ENCODE measurements at places on chromosomes 16 and 17. TPM values are rescaled to one million over a fixed set of nuclear protein-coding genes. Genes with fewer than 3 reads are reported as not detected.
A peak's percentile ranks its signal among the peaks of the same experiment; 100 is the strongest.

GRCh38 chr17:17507465-17508011 is 11.3 kb upstream of the RASD1 start:
- no peaks in the 10 kb centered on the region for H3K27me3 ChIP-seq
- H3K4me1 ChIP-seq, result peaks cover 6% of the 10 kb centered on the region
- no peaks in the 10 kb centered on the region for H3K36me3 ChIP-seq
- no peak for DNase-seq
- H3K27ac ChIP-seq, result no peak overlapping the region
- no peak overlapping the region for H3K4me3 ChIP-seq

DNA sequence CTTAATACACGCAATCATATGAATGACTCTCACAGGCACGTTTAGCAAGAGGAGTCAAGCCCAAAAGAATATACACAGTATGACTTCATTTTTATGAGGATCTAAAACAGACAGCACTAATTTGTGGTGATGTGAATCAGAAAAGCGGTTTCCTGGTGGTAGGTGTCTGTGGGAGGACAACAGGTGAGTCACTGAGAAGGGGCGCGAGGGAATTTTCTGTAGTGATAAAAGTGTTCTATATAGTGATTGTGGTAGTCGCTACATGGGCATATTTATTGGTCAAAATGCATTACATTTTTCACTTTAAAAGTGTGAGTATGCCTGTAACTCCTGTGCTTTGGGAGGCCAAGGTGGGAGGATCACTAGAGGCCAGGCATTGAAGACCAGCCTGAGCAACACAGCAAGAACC is 7.6 kb upstream of the TNRC6A start:
- DNase-seq, result no peak
- no peak overlapping the region for H3K27ac ChIP-seq
- no peak overlapping the region for H3K4me3 ChIP-seq
- H3K27me3 ChIP-seq, result no peaks in the 10 kb centered on the region
- H3K36me3 ChIP-seq, result no peaks in the 10 kb centered on the region

DNA sequence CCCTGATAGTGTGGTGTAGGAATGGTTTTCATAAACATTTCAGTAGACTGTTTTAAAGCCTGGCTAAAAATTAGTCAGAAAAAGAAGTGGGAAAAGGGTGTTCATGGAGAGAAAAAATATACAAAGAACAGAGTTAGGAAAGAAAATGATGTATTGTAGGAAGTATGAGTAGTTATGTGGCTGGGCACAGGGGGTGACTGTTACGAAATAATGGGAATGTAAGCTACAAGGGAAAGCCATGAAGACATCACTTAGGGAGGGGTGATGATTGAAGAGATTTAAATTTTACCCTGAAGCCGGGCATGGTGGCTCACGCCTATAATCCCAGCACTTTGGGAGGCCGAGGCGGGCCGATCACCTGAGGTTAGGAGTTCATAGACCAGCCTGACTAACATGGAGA is 55.3 kb downstream of the NUP88 start:
- no peak overlapping the region for H3K4me3 ChIP-seq
- no peak for DNase-seq
- peaks cover 31% of the 10 kb centered on the region for H3K36me3 ChIP-seq
- no peaks in the 10 kb centered on the region for H3K4me1 ChIP-seq

- no peak for DNase-seq
- no peaks in the 10 kb centered on the region for H3K36me3 ChIP-seq
- no peak overlapping the region for H3K27ac ChIP-seq
- peaks cover 97% of the 10 kb centered on the region for H3K27me3 ChIP-seq
Measured at GRCh38 chr17:36939802-36940312, 2.6 kb downstream of the LHX1 start.

GRCh38 chr16:89923640-89924296 is 626 bp downstream of the TUBB3 start:
- peak; percentile 61 for DNase-seq
- H3K4me3 ChIP-seq, result peak overlapping the region; percentile 83
- H3K4me1 ChIP-seq, result peaks cover 12% of the 10 kb centered on the region
- peak overlapping the region; percentile 78 for H3K27ac ChIP-seq

- H3K4me1 ChIP-seq, result no peaks in the 10 kb centered on the region
- H3K27me3 ChIP-seq, result peaks cover 5% of the 10 kb centered on the region
- no peak overlapping the region for H3K27ac ChIP-seq
- no peak for DNase-seq
- no peak overlapping the region for H3K4me3 ChIP-seq
Measured at GRCh38 chr17:10048629-10049350, 143.7 kb upstream of the RCVRN start.

DNA sequence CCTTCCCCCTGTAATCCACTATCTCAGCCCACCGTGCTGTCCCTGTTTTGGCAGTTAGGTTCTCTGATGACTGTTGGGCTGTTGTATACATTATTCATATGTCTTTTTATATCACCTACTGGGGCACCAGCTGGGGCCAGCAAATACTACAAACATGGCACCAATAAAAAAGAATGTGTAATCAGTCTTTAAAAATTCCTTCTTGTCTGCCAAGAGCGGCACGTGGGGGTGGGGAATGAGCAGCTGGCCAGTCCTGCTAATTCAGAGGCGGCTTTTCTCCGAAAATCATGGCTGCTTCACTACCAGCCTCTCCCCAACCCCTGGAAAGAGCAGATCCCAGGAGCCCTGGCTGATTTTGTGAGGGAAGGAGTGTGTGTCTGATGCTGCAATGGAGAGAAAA is 77.7 kb upstream of the EEF2KMT start:
- H3K36me3 ChIP-seq, result no peaks in the 10 kb centered on the region
- no peaks in the 10 kb centered on the region for H3K4me1 ChIP-seq
- DNase-seq, result no peak
- H3K27ac ChIP-seq, result no peak overlapping the region
- H3K27me3 ChIP-seq, result no peaks in the 10 kb centered on the region
- no peak overlapping the region for H3K4me3 ChIP-seq

- H3K36me3 ChIP-seq, result no peaks in the 10 kb centered on the region
- no peaks in the 10 kb centered on the region for H3K4me1 ChIP-seq
- no peak within 1 kb of the TSS for H3K27ac ChIP-seq
- H3K4me3 ChIP-seq, result peak within 1 kb of the TSS; percentile 31
- peak; percentile 66 for DNase-seq
- peaks cover 25% of the 10 kb centered on the region for H3K27me3 ChIP-seq
Measured at GRCh38 chr16:56632156-56632847, at the start of gene MT1M. Gene MT1M, plus strand, starts transcription at chr16:56632659. Its CDS starts 73 bp downstream, at chr16:56632732.

- H3K4me3 ChIP-seq, result no peak overlapping the region
- H3K4me1 ChIP-seq, result no peaks in the 10 kb centered on the region
- H3K27ac ChIP-seq, result no peak overlapping the region
- no peak for DNase-seq
- no peaks in the 10 kb centered on the region for H3K36me3 ChIP-seq
- H3K27me3 ChIP-seq, result peaks cover 83% of the 10 kb centered on the region
Measured at GRCh38 chr17:49090878-49091594, 41.5 kb upstream of the B4GALNT2 start.

- peak; percentile 90 for DNase-seq
- peak overlapping the region; percentile 80 for H3K4me3 ChIP-seq
- peaks cover 19% of the 10 kb centered on the region for H3K36me3 ChIP-seq
- H3K27ac ChIP-seq, result peak overlapping the region; percentile 13
Measured at GRCh38 chr17:81712468-81713003, 452 bp downstream of the SLC25A10 start.

DNA sequence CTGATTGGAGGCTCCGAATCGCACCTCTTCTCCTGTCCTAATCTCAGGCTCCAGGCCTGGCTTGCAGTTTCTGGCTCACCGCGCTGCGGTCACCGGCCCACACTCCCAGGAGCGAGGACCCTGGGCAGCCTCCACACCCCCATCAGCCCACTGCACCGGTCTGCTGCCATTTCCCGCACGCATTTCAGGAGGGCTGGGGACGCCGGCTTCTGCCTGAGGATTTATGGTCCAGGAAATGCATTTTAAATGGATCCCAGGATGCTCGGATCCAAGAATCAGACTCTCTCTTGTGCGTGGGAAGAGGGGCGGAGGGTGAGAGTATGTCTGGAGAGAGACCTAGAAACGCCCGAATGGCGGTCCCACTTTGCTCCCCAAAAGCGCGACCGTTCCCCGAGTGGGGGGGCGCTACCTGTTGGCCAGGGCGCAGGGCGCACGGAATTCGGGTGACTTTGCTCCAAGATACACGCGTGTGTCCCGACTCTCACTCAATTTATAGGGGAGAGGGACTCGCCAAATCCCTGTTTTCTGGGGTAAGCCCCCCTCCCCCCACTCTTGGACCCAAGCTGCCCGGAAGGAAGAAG is 817 bp upstream of the JPH3 start:
- H3K27ac ChIP-seq, result no peak overlapping the region
- H3K4me1 ChIP-seq, result peaks cover 25% of the 10 kb centered on the region
- no peaks in the 10 kb centered on the region for H3K36me3 ChIP-seq

- no peak overlapping the region for H3K27ac ChIP-seq
- H3K4me1 ChIP-seq, result peaks cover 6% of the 10 kb centered on the region
- H3K36me3 ChIP-seq, result no peaks in the 10 kb centered on the region
- H3K27me3 ChIP-seq, result no peaks in the 10 kb centered on the region
- H3K4me3 ChIP-seq, result no peak overlapping the region
Measured at GRCh38 chr16:89706518-89707260, 5.2 kb upstream of the SPATA2L start.

- no peaks in the 10 kb centered on the region for H3K36me3 ChIP-seq
- no peak overlapping the region for H3K27ac ChIP-seq
- no peak overlapping the region for H3K4me3 ChIP-seq
- no peak for DNase-seq
Measured at GRCh38 chr16:31099860-31100638, 5.5 kb upstream of the VKORC1 start.

Gene STH
- polyA plus RNA-seq, result not detected

Gene MYO1D
- 29.7 TPM for polyA plus RNA-seq

Gene TNFRSF17
- 0.08 TPM for polyA plus RNA-seq

Gene GPR142
- not detected for polyA plus RNA-seq

Gene KIFC3
- 65.4 TPM for polyA plus RNA-seq

Gene FOXJ1
- not detected for polyA plus RNA-seq

Gene MSL1
- polyA plus RNA-seq, result 30.2 TPM

All from SK-N-SH (cell line).